AG04449 (cell line): ENCODE measurements at places on chromosomes 6 and 20.

DNA sequence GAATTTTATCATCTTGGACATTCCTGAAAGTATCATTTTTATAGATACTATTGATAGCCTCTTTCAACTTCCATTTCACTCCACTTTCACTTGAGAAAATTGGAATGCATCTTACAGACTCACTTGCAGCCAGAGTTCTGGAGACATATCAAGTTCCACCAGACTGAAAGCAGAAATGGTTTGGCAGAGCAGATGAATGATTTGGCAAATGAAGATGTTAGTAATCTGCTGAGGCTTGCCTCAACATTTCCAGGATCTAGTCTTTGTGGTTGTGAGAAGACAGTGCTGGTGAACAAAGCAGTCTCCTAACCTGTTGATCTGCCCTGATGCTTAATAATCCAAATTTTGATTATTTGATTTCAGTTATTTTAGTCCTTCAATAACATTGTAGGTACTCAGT is 202.6 kb downstream of the TRDN start:
- DNase-seq, result no peak

- no peak for DNase-seq
Measured at GRCh38 chr6:129882510-129883023, 21.5 kb upstream of the TMEM244 start.

DNA sequence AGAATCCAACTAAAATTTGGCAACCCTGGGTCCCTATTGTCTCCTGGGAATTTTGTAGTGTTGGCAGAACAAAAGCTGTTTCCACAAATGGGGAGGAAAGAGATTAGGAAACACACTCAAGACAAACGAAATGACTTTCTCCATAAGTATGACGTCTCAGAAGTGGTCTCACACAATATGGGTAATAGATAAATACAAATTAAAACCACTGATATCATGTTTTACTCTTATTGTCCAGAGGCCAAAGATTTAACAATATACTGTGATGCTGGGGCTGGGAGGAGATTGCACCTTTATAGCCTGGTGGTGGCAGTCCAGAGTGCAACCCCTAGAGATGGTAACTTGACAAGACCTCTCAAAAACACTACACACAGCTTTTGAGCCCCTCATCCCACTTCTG is 18.6 kb downstream of the FKBP1A start:
- no peak for DNase-seq

DNA sequence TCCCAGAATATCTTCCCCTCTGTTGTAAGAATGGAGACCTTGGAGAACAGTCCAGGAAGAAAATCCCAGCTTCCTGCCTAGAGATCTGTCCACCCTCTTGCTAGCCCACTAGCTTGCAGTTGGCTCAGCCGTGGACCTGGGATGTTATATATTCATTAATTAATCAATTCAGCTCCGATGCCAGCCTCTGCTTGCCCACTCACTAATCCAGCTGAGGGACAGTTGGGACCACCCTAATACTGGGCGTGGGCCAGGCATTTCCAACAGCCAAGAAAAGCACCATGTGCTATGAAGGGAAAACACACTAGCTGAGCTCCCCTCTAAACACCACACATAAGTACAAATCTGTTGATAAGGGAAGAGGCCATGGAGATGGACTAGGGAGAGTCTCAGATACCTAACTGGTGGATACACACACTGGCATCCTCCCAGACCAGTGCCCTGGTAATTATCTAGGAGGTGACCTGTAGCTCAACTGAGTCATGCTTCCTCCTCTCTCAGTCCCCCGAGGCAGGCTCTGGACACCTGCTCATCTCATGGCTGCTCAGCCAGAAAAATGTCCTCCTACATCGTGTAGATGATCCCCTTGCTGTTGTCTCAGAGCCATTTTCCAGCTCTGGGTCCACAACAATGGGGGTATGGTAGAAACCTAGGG is 78.9 kb downstream of the ANKRD60 start:
- DNase-seq, result no peak

- DNase-seq, result no peak
Measured at GRCh38 chr6:120411394-120411793, 922.9 kb downstream of the TBC1D32 start.

DNA sequence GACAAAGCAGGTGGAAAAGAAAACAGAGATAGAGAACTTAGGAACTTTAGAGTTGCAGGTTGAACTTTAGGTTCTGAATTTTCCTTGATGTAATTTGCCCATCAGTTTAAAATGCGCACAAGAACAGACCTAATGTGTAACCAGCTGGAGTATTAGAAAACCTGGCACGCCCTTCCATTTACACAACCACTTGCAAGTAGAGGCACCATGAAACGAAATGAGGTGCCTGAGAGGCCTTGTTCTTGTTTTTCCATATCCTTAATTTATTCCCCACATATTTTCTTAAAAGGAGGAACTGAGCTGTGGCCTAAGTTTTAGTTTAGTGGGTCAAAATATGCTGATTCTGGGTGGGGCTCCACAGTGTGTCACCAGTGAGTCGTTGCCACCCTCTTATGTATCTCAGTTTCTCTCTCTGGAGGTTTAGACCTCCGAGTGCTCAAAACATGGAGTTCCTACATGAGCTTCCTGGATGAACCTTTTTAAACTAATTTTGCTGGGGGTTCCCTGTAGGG is 17.2 kb upstream of the IL22RA2 start:
- DNase-seq, result no peak

GRCh38 chr20:2164966-2165365 is 63.3 kb downstream of the STK35 start:
- DNase-seq, result no peak

DNA sequence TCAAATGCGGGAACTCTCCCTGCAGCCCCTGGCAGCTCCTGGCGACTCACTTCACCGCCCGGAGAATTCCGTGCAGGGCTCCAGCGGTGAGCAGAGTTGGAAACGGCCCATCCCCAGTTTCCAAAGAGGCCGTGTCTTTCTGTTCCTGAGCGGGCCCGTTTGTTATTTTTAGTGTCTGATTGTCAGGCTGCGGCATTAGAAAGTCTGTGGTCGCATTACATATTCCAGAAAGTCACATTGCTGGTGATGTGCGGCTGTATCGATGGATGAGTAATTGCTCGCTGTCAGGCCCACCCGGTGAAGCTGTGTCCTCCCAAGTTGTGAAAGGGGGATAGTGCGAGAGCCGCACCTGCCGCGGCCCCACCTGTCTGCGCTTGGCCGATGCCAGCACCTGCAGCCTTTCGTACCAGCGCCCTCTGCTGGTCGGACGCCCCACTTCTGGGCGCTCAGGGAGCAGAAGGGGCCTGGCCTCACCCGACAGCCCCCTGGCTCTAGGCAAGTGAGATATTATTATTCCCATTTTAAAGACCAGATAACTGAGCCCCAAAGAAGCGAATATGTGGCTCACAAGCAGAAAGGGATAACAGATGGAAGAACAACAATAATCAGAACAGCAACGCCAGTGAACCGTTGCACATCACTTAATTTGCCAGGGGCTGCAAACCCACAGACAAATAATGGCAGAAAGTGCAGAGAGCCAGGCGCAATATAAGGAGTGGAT is 244.9 kb downstream of the TSHZ2 start:
- DNase-seq, result no peak

DNA sequence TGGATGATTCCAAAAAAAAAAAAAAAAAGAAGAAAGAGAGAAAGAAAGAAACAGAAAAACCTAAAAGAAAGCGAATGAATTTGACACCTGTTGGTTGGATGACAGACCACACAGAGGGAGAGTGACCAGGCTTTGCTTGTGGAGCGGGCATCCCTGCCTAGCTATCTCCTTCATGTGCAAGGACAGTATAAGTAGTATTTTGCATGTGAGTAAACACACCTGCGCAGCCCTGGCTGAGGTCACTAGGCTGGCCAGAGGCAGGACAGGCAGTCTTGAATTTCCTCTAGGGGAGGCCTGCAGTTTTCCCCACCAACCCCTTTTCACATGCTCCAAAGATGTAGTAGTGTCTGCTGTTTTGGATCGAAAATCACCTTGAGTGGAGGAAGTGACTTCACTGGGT is 126.4 kb downstream of the CCDC170 start:
- no peak for DNase-seq

- no peak for DNase-seq
Measured at GRCh38 chr6:37104824-37105147, 65.2 kb upstream of the PIM1 start.
